NCI-H187 treated with DMSO at 0.1 percent for 48 hours (cell line): ENCODE measurements at places on chromosomes 2 and 18.

DNA sequence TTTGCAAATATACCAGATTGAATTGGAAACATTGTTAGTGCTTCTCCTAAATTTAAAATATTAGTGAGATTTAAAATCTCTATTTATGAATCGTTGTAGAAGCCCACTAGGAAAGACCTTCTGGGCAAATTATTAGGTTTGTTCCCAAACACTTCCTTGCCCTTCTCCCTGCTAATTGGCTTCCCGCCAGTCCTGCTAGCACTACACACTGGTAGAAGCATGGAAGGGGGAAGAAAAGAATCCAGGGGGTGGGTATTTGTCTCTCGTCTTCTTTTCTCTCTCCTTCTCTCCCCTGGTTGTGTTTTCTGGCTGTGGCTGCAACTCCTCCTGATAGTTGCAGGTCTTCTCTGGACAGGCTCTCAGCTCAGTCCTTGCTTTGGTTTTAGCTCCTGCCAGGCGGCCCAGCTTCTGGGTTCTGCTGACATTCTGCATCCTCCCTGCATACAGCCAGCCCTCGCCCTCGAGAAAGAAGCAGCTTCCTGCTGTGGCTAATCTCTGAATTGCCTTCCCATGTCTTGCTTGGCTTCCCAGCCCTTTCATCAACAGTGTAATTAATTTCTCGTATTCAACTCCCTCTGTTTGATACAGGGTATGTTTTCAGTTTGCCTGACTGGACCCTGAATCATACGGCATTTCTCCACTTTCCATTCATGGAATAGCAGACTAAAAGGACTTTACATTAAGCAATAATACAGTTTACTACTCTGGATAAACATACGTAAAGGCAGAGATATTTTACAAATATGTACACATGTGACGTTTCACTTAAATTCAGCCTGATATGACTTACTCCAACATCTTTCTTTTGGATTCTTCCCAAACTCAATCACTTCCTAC, 6.9 kb upstream of the PARD3B start:
- DNase-seq = no peak

- no peak for DNase-seq
These were observed 36.2 kb downstream of the EPG5 start for GRCh38 chr18:45930963-45931362.

- no peak for DNase-seq
These were observed 5.5 kb upstream of the SCYGR5 start for GRCh38 chr2:227661025-227661649.

DNA sequence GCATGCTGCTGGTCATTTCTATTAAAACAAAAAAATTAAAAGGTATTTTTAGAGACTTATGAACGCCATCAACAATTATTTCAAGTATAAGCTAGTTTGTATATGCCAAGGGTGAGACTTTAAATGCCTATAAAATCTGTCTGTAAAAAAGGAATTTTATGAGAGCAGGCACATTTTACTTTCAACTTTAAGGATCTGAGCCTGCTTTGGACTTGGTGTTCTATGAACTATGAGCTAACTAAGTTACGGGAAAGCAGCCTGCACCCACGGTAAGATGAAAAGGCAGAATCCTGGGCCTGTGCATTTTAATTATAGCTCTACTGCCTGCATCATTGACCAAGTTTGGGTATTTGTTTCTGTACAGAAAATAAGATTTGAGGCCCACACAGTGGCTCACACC, 95.4 kb downstream of the PLEKHM3 start:
- no peak for DNase-seq

- DNase-seq = no peak
These were observed 11.6 kb downstream of the BMPR2 start for GRCh38 chr2:202387608-202388342.

- no peak for DNase-seq
These were observed 5.8 kb downstream of the NGEF start for GRCh38 chr2:233007270-233007669.

GRCh38 chr2:69087912-69088240, 74.9 kb downstream of the ANTXR1 start:
- no peak for DNase-seq

GRCh38 chr18:62981566-62981965, 266.2 kb downstream of the PHLPP1 start:
- no peak for DNase-seq

DNA sequence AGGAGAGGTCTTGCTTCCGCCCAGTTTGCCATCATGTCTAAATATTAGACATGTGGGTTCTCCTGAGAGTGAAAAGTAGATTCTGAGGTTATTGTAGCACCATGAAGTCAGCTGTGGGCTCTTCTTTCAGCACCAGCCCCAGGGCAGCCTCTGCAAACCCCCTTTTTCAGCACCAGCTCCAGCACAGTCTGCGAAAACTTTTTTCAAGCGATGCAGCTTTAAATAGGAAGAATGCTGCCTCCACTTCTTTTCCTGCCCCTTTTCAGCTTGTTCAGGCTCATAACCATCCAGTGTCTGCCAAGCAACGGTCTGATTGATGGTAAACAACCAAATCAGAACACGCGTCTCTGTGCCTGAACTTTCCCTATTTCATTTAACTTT, at the start of gene COL5A2:
Gene COL5A2 (minus strand): TSS at position 192 of the 381 bp plus-strand sequence. CDS start 157 bp downstream, at position 35.
- no peak for DNase-seq
